ENCODE measurements at places on chromosomes 4 and X. TPM values are rescaled to one million over a fixed set of nuclear protein-coding genes. Genes with fewer than 3 reads are reported as not detected.

DNA sequence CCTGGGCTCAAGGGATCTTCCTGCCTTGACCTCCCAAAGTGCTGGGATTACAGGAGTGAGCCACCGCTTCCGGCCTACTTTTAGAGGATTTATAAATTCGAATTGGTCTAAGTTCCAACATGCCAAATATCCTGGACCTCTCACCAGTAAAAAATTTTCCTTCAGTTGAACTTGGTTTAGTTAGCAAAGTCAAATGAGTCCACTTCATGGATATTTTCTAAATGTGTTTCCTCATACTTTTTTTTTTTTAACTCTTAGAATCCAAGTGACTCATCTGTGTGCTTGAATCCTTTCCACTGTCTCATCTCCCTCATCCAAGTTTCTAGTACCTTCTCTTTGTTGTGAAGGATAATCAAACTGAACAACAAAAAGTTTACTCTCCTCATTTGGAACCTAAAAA, 49.7 kb downstream of the RBM47 start:
- no peak for DNase-seq

DNA sequence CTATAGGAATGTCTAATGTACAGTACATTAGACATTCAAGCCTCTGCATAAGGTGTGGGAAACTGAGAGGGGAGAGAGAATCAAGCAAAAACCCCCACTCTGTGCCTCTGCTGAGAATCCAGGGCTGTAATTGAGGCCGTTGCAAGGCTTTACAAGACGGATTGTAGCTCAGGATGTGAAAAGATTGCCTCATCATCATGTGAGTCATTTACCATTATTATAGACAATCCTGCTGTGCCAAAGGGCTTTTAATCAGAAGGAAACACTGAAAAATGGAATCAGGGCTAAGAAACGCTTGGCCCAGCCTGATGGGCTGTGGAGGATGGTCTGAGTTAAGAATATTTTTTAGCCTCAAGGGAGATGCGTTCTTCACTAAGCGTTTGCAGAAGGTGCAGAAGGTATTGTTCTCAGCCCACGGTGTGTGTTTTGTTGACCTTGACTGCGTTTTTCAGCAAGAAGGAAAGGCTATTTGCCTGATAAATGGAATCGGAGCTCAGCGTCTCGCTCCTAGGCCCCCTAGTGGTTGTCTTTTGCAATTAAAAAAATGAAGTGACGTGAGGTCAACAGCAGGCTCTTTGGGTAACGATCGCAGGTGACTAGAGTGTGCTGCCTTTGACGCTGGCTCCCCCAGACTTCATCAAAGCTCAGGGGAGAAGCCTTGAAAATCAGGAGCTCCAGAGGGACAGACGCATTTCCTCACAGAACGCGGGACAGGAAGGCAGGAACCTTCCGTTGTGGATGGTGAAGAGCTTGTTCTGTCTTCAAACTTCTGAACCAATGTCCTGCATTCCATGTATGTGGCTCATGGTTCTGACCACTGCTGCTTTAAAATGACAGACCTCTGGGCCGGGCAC, 18.1 kb upstream of the CHRNA9 start:
- peak; percentile 64 for DNase-seq

ARHGAP6 gene
- not detected for total RNA-seq

- DNase-seq, result no peak
Measured at GRCh38 chr4:165915215-165915614, 42.2 kb downstream of the TLL1 start.

- no peak for DNase-seq
Measured at GRCh38 chrX:20547611-20548051, 280.9 kb upstream of the RPS6KA3 start.

SHROOM4 gene
- total RNA-seq, result not detected

CT47B1 gene
- total RNA-seq, result not detected

DNA sequence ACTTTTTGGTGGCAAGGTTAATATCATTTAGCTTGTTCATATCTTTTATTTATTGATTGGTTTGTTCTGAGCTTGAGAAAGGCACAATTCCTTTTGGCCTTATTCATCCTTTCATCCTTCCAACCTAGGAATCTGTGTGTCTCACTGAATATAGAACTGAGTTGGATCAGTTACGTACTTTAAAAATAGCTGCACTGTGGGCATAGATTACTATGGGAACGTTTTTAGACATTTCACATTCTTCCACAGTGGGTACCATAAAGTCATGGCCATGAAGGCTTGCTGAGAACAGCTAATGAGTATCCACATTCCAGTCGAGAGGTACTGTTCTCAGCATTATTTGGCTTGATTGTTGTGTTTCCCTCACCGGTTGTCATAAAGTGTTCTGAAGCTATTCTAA, 217.0 kb upstream of the DKK2 start:
- no peak for DNase-seq

CRLF2 gene
- 5.6 TPM for total RNA-seq

- DNase-seq, result no peak
Measured at GRCh38 chr4:110163327-110164069, 34.9 kb downstream of the ELOVL6 start.
